ENCODE measurements at places on chromosomes 6 and 20.

DNA sequence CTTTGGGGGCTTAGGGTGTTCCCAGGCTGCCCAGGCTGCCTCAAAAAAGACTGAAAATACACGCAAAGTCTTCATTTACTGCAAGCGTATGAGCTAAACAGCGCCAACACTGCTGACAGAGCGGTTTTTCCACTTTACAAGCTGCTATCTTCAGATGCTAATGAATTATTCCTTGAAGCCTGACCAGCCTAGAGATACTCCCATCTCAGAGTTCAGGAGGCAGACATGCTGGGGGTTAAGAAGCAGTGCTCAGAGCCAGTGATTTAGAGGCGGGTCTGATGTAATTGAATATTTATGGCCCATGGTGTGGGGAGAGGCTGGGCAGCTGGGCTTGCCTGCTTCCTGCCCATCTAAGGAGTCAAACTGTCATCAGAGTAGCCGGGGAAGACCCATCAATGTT, 241.4 kb downstream of the SLC24A3 start:
- no peak for DNase-seq

DNA sequence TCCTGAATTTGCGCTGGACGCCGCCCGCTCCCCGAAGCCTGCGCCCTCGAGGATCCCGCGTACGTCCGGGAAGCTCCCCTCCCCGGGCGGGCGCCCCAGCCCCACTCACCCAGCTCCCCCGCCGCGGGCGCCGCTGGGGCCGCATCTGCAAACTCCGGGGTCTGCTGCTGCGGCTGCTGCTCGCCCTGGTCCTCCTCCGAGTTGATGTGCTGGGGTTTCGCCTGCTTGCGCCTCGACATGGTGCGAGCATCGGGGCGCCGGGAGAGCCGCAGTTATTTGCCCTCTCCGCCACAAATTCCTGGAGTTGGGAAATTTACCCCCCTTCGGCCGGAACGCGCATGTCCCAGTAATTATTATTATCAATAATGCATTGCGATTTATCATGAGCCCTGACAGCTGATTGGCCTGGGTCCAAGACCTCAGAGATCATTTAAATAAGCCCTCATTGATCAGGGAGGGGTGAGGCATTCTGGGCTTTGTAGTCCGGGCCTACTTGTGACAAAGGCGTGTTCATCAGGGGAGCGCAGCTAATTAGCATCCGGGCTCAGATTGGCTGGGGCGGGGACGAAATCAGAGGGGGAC, at the start of gene SALL4:
Gene SALL4 (minus strand): TSS at position 352 of the 582 bp plus-strand sequence. CDS start 113 bp downstream, at position 239.
- DNase-seq, result no peak

DNA sequence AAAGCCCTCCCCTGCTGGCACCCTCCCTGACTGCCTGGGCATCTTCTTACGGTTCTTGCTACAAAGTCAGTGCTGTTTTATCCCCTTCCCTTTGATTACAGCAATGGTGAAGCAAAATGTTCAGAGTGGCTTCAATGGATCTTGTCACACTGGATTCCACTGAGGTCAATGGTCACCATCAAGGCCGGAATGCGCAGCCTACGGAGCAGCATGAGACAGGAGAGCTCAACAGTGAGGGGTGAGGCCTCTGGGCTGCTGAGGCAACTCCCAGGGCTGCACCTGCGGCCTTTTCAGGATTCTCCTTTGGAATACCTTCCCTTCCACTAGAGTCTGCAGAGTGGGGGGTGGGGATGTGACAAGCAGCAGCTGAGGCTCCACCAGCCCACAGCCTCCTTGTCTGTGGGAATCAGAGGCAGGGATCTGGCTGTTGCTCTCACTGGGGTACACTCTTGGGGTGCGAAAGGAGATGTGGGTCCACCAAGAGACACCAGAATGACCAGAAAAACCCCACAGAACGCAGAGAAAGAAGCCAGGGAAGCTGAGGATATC, 40.4 kb upstream of the EMILIN3 start:
- DNase-seq, result no peak

DNA sequence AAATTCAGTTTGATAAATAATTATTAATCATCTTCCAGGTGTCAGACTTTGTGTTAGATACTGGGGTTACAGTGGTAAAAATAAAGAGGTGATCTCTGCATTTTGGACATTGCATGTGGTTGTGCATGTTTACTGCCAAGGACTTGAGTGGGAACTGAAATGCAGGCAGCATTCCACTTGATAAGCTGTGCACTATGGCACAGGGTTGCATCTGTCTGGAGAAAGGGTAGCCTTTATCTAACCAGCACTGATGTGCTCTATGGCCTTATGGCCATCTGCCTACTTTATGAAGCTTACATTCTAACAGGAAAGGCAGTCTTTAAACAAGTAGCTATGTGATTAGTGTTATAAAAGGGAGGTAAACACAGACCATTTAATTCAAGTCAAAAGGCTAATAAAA, 53.0 kb upstream of the MLIP start:
- DNase-seq, result no peak

- no peak for DNase-seq
These were observed 6.4 kb upstream of the MPC1 start for GRCh38 chr6:166389119-166389518.

- DNase-seq, result no peak
These were observed 14.7 kb downstream of the STK35 start for GRCh38 chr20:2116170-2116940.

GRCh38 chr6:5752391-5752680, 254.4 kb downstream of the NRN1 start:
- no peak for DNase-seq

DNA sequence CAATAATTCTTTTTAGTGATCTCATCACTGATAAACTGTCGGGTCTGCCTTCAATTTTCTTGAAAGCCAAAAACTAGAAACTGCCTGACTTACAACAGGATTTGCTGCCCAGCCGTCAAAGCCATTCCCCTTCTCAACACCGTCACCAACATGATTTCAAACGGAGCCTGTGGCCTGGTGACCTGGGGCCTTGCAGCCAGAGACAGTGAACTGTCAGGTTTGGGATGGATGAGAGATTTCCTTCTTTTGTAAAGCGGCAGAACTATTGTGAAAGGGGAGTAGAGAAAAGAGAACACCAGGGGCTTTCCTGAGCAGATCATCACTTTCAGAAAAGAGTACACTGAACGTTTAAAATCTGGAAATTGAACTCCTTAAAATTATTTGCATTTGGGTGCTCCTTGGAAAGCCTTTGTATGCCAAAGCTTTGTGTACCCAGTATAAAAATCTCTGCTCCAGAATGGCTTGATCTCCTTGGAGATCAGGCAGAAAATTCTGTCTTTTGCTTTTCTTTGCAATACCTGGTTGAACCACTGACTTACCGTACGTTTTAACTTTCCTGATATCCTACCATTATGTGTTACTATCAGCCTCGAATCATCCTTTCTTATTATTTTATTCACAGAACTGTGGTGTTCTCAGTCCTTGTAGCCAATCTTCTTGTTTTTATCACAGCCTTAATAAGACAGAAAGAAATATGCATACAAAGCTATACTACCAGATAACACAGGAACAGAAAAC, 125.2 kb downstream of the PACRG start:
- no peak for DNase-seq

DNA sequence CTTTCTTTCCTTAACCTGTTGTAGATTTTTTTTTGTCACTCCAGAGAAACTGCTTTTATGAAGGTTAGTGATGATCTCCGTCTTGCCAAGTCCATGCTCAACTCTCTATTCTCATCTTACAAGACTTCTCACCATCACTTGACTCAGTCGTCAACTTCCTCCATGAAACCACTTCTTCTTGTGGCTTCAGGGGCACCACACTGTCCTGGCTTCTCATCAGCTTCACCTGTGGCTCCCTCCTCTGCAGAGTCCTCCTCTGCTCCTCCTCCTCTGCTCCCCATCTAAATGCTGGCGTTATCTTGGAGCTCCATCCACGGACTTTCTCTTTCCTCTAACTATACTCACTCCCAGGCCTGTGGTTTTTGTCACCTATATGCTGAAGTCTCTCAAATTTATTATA, 187.5 kb downstream of the BACH2 start:
- no peak for DNase-seq

DNA sequence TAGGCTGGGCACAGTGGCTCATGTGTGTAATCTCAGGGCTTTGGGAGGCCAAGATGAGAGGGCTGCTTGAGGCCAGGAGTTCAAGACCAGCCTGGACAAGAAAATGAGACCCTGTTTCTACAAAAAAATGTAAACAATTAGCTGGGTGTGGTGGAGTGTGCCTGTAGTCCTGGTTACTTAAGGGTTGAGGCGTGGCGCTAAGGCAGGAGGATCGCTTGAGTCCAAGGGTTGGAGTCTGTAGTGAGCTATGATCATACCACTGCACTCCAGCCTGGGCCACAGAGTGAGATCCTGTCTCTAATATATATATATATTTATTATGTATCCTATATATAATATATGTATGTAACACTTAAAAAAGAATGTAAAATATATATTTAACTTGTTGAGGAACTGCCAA, 7.9 kb upstream of the ABRACL start:
- no peak for DNase-seq

DNA sequence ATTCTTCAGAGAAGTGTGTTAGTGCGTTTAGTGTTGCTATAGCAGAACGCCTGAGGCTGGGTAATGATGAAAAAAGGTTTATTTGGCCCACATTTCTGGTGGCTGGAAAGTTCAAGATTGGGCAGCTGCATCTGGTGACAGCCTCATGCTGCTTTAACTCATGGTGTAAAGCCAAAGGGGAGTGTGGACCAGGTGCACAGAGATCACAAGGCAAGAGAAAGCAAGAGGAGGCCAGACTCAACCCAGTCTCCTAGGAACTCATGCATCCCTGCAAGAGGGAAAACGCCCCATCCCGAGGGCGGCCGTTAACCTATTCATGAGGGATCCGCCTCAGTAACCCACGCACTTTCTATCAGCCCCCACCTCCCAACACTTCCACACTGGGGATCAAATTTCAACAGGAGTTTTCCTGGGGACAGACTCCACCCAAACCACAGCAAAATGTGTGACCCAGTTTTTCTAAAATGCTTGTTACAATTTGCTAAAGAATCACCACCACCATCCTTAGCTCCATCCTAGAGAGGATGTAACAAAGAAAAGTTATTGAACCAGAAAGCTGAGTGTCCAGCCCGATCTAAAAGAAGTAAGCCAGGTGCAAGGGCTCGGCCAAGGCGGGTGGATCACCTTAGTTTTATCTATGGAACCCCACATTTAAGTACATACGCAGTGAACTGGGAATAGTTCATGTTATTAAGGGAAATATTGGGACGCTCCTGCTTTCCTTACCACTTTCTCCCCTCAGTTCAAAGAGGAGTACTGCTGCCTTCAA, 164.8 kb downstream of the QKI start:
- DNase-seq, result no peak

- DNase-seq, result no peak
These were observed 1.6 kb upstream of the SNX9 start for GRCh38 chr6:157821342-157822033.

DNA sequence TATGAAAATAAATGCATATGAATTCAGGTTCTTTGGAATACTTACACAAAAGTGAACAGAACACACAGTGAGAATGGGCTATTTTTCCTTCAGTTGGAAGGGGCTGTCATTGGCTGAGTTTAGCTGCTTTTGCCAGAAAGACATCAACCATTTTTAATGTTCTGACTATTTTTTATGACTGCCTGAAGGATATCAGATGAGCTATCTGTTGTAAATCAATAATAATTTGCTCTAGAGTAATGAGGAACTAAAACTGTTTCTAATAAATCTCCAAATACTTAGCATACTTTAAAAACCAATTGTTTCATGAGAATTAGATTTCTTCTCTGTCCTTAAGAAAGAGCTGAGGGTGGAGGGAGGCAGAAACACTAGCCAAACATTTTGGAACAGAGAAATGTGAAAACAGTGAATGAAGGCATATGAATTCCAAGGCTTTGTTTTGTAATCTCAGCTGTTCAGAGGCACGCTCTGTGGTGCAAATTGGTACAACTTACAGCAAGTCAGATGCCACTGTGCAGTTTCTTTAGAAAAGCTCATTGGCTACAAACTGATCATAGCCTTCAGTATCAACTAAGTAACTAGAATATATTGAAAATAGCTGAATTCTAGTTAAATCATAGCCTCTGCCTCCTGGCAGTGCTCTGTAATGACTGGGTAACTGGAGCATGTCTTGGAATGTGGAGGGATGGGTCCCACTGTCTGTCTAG, 228.9 kb upstream of the JAG1 start:
- no peak for DNase-seq

- no peak for DNase-seq
These were observed 57.0 kb upstream of the CARMIL1 start for GRCh38 chr6:25222006-25222678.

DNA sequence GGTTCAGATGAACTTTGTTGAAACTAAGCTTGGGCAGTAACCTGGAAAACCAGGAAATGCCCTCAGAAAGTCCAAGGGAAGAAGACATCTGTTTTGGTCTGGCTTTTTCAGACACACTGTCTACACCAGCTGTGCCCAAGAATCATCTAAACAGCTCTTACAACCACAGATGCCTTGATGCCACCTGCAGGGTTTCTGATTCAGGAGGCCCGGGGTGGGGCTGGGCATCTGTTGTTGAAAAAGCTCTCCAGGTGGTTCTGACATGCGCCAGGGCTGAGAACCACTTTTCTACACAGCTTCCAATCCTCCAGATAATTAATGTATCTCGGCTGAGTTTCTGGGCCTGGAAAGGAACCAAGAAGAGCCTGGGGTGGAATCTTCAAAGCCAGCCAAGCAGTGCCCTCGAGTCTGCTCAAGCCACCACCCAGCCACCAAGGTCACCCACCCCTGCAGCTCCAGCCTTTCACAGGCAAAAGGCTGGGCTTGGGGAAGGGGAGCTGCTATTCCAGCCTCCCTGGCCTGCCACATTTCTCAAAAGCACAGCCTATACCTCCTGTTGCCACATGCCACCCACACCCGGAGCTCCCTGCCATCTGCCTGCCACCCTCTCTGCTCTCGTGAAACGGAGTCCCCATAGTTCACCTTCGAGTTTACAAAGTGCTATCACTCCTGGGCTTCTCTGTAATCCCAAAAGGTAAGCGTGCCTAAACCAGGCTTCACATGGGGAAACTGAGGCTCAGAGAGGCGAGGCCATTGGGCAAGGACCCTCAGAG, 9.4 kb downstream of the MDGA1 start:
- DNase-seq, result no peak

- no peak for DNase-seq
These were observed 76.7 kb downstream of the MYB start for GRCh38 chr6:135257631-135258405.

GRCh38 chr6:2744209-2744771, 6.4 kb downstream of the MYLK4 start:
- no peak for DNase-seq

DNA sequence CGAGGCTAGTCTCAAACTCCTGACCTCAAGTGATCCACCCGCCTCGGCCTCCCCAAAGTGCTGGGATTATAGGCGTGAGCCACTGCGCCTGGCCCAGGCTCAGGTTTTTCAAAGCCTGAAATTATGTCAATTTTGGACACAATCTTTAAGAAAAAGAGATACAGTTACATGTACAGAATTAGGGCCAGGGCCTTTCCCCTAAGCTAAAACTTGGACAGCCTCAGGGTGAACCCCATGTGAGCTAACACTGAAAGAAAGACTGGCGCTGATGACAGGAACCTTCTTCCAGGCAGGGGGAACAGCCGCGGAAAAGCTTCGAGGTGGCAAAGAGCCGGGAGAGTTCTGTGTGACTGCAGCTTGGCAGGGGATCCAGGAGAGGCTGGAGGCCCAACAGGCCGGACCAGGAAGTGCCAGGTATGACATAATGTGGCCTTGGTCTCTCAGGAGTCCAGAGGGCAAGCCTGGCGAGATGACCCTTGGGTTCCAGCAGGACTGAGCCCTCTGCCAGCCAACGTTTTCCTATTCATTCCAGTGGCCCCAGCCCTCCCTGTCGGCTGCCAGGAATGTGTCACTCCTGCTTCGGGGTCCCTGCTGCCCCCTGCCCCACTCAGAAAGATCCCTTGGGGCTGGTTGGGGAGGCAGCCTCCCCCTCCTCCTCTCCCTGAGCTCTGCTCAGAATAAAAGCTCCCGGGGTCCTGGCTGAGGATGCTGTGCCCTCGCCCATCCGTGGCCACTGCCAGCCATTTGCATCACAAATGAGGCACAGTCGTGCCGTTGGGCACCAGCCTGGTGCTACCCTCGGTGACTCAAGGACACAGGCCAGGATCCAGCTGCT, 37.3 kb downstream of the RBM38 start:
- no peak for DNase-seq

Measured in central memory CD8-positive, alpha-beta T cell (primary cell).